ENCODE measurements at places on chromosomes 6 and 20.

- no peak for DNase-seq
Observed at GRCh38 chr6:163635731-163636364, 221.3 kb downstream of the QKI start.

GRCh38 chr6:5679270-5679669 is 327.5 kb downstream of the NRN1 start:
- DNase-seq: no peak

GRCh38 chr6:5139828-5140771 is 55.0 kb downstream of the PPP1R3G start:
- no peak for DNase-seq

DNA sequence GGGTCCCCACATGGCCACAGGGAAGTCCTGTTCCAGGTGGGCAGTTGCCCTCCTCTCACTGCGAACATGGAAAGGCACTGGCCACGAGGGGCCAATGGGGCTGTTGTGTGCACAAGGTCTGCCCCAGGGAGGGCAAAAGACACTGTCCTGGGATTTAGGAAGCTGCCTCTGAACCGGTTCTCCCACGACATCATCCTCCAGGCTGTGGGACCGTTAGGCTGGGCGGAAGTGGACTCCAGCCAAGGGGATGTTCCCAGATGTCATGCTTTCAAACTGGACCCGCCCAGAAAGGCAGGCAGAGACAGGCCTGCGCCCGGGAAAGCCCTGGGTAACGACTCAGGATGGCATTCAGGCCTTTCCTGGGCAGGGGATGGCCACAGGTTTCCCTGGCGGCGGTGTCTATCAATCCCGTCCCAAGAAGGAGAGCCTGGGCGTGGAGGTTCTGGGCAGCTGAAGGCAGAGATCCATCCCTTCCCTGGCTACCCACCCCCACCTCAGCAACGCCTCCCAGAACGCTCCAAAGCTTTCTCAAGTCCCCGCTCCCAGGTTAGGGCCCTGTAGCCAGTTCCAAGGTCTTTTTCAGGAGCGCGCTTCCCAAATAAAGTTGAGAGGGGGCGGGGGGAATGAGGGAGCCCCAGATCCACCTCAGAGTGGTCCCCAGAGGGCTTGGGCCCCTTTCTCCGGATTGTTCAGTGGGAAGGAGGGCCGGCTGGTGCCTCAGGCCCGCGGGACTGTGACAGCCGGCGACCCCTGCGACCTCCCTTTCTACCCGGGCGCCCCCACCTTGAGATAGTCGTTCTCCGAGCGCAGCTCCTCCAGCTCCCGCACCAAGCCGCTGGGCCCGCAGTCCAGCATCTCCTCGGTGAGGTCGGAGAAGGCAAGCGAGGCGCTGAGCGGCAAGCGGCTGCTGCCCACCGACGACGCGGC is 13.8 kb upstream of the TLDC2 start:
- no peak for DNase-seq

- DNase-seq: no peak
Observed at GRCh38 chr6:135258970-135259369, 77.9 kb downstream of the MYB start.

DNA sequence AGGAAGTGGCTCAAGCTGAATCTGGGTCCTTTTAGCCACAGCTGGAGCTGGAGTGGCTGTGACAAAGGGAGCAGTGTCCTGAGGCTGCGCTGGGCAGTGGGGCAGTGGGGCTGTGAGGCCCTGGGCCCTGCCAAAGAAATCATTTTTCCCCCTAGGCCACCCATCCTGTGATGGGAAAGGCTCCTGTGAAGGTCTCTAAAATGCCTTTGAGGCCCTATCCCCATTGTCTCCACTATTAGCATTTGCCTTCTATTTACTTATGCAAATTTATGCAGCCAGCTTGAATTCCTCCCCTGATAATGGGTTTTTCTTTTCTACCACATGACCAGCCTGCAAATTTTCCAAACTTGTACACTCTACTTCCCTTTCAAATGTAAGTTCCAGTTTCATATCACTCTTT is 539.2 kb downstream of the MEI4 start:
- no peak for DNase-seq

- DNase-seq: no peak
Observed at GRCh38 chr6:1067346-1067745, 244.6 kb upstream of the FOXQ1 start.

- DNase-seq: no peak
Observed at GRCh38 chr20:13147071-13147963, 73.8 kb upstream of the ISM1 start.

- DNase-seq: no peak
Observed at GRCh38 chr6:149510793-149511512, 26.1 kb upstream of the ZC3H12D start.

- no peak for DNase-seq
Observed at GRCh38 chr6:154969796-154970195, 25.3 kb upstream of the TIAM2 start.

DNA sequence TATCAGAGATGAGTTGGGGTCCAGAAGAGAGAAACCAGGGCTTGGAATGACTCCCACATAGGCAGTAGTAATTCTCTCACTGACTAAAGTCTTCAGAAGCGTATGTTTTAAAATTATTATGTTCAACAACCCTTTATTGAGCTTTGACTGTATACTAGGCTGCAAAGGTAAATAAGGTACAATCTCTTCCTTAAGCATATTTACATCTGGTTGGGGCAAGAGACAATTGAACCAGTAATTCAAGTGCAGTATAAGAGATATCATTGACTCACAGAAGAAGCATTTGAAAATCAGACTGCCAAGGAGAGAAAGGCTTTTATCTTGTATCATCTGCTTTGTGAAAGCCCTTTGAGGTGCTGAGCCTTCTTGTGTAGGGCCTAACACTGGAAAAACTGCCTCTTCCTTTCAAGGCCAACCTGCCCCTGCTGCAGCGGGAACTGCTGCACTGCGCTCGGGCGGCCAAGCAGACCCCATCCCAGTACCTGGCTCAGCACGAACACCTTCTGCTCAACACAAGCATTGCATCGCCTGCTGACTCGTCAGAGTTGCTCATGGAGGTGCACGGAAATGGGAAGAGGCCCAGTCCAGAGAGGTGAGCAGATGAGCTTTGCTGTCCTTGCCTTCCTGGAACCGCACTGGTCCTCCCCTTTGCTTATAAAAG is 39.3 kb upstream of the C20orf144 start:
- DNase-seq: no peak

GRCh38 chr6:24926192-24926591 is 9.6 kb downstream of the RIPOR2 start:
- no peak for DNase-seq

GRCh38 chr6:32785781-32786533 is 22.6 kb upstream of the HLA-DQB2 start:
- DNase-seq: peak; percentile 56

DNA sequence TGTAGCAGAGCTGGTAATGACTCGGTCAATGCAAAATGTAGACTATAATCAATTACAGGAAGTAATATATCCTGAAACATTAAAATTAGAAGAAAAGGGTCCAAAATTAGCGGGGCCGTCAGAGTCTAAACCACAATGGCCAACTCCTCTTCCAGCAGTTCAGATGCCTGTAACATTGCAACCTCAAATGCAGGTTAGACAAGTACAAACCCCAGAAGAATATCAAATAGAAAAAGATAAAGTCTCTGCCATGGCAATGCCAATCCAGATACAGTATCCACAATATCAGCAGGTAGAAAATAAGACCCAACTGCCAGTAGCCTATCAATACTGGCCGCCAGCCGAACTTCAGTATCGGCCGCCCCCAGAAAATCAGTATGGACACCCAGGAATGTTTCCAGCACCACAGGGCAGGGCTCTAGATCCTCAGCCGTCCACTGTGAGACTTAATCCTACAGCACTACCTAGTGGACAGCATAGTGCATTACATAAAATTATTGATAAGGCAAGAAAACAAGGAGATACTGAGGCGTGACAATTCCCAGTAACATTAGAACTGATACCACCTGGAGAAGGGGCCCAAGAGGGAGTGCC is 158.4 kb downstream of the GPX5 start:
- no peak for DNase-seq

- DNase-seq: no peak
Observed at GRCh38 chr6:136014454-136015437, 163.2 kb downstream of the PDE7B start.

DNA sequence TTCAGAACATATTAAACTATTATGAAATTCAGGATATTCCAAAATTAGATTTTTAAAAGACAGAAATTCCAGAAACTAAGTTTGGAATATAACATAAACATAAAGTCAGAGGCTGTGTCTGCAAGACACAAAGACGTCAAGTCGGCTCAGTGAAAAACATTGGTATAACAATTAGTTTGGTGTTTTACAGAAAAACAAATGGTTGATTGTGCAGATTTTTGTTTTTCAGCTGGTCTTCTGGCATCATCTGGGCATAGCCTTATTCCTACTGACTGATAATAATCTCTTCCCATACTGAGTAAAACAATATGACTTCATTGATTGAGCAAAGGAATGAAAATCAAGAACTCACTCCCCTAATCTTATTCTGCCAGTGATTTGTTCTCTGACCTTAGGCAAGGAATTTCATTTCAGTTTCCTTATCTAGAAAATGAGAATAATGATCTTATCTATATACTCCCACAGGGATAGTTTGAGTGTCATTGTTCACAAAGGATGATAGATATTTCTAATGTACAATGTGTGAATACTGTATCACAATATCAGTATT is 84.3 kb downstream of the FRK start:
- no peak for DNase-seq

DNA sequence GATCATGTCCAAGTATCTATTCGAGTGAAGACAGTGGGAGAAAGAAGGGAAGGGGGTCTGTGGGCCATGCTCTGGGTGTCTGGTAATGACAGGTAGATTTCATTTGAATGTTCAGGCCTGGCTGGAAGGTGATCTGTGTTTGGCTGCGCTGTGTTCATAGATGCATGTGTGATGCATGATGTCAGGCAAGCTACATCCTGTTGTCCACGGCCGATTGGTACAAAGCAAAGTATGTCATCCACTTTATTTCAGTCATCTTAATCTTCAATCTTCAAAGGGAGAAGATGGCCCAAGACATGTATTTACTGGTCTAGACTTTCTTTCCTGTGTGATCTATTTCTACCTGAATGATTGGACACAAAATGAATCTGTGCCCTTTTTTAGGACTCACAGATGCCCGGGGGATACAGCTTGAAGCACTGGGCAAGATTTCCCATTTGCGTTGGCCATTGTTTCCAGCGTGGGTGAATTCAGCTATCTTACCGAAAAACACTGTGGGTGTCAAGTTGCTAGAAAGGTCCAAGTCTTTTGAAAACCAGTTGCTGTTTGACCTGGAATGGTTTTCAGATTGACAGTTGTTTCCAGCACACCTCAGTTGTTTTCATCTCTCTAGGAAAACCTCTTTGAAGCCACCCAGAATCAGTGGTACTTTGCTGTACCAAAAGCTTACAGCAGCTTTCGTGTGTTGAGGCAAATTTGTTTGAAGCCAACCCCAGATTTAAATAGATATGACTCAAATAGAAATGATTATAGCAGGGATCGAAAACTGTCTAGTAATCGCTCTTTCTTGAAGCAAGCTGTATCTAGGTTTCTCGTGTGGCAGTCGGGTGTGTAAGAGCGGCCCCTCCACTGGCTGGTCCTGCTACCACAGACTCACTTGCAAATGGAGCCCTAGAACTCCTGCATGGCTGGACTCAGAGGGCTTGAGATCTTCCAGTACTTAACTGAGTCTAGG is 27.2 kb downstream of the DUSP22 start:
- no peak for DNase-seq

GRCh38 chr6:55825402-55826051 is 49.9 kb downstream of the BMP5 start:
- DNase-seq: no peak

- DNase-seq: no peak
Observed at GRCh38 chr20:23399568-23400241, 21.6 kb downstream of the NAPB start.

DNA sequence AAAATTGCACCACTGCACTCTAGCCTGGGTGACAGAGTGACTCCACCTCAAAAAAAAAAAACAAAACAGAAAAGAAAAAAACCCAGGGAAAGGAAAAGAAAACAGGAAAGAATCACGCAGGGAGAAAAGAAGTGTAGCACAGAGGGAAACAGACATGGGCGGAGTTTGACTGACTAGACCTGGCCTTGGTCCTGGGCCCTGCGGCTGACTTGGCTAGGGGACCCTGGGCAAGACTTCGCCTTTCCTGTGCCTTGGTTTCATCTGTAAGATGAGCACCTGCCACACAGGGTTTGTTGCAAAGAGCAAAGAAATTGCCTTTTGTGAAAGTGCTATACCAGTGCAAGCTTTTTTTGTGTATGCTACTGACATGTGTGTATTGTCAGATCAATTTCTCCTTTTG is 71.3 kb upstream of the KCNG1 start:
- DNase-seq: no peak

DNA sequence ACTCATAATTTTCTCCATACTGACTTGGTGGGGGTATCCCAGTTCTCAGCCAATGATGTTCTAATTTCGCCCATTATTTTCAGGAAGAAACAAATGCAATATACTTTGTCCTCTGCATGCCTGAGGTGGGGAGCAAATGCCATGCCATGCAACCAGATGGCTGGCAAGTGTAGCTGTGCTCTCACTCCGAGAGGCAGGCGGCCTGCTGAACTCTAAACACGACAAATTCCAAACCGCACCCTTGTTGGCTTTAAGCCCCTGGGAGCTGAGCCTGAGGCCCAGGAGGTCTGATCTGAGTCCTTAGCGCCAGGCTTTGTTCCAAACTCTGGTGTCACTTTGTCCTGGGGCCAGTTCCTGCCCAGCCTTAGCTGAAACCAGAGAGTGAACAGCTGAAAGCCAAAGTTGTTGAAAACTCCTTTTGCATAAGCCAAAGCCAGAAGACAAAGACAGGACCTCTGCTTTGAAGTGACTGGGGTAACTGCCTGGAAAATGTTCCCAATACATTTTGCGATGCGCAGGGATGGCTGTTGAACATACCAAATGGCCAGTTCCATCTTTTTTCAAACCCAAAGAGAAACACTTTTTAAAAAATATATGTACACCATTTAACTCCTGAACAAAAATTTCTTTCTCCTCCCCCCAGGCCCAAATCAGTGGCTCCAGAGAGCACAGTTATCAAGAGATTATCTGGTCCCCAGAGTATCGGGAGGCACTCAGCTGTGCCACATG is 46.2 kb downstream of the TTI1 start:
- no peak for DNase-seq

GRCh38 chr6:3725145-3726047 is 26.1 kb downstream of the PXDC1 start:
- no peak for DNase-seq

GRCh38 chr6:163679012-163679660 is 264.6 kb downstream of the QKI start:
- DNase-seq: no peak

- DNase-seq: no peak
Observed at GRCh38 chr20:42923348-42923918, 266.3 kb downstream of the PTPRT start.
